ENCODE measurements at places on chromosomes 1 and 21.

GRCh38 chr1:113903501-113904292 lies 902 bp downstream of the AP4B1 start:
- DNase-seq = peak; percentile 14

GRCh38 chr21:16978309-16978895 lies 534.4 kb upstream of the CXADR start:
- no peak for DNase-seq

GRCh38 chr1:219281831-219282230 lies 108.2 kb downstream of the LYPLAL1 start:
- no peak for DNase-seq

DNA sequence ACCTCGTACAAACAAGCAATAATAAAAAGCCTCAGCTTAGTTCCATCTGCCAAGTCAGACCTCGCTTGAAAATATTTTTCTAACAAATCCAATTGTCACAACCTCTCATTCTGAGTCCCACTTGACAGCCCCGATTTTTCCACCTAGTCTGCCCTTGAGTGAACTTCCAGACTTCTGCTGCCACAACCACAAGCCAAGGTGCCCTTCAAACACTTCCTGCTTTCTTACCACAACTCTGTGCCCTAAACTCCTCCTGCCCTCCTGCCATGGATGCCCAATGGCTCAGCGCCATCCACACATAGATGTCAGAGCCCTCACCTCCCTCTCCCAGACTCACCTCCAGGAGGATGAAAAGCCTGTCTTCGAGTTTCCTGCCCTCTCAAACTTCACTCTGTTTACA lies 3.9 kb downstream of the TMPRSS2 start:
- no peak for DNase-seq
